Colonic mucosa (tissue), 4 donors: ENCODE measurements at places on chromosomes 3 and 15. TPM values are rescaled to one million over a fixed set of nuclear protein-coding genes. Genes with fewer than 3 reads are reported as not detected.

The GOLGA6D gene
- total RNA-seq, result not detected

The BHLHE40 gene
- total RNA-seq, result 66.0 TPM

The PLXNA1 gene
- 19.3 TPM for total RNA-seq

The A4GNT gene
- not detected for total RNA-seq

- DNase-seq, result no peak
Measured at GRCh38 chr15:91548549-91548948, 305.0 kb upstream of the SLCO3A1 start.

DNA sequence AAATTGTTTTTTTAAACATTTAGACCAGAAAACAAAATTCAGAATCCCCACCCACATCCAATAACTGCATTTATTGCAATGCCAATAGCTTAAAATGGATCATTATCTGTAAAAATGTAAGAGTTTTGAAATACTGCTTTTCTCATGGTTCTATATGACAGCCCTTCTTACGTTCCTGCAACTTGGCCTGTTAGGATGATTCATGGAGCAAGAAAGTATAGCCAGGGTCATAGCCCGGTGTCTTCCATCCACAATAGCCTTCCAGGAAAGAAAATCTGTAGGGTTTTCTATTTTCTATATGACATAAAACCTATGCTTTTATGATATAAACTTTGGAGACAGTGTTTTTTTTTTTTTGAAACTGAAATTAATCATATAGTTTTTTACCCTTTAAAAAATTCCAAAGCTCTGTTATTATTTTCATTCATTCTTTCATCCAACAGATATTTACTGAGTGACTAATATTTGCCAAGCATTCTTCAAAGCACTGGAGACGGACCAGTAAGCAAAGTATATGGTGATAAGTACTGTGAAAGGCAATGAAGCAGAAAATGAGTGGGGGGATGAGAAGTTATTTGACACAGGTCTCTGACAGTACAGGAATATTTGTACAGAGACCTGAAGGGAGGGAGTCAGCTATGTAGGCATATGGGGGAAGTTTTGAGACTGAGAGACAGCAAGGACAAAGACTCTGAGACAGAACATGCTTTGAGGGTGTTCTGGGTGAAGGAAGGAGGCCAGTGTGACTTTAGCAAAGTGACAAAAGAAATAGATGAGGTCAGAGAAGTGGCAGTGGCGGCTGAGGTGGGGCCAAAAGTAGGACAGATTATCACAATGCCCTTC lies 29.0 kb upstream of the SLC2A2 start:
- no peak for DNase-seq

DNA sequence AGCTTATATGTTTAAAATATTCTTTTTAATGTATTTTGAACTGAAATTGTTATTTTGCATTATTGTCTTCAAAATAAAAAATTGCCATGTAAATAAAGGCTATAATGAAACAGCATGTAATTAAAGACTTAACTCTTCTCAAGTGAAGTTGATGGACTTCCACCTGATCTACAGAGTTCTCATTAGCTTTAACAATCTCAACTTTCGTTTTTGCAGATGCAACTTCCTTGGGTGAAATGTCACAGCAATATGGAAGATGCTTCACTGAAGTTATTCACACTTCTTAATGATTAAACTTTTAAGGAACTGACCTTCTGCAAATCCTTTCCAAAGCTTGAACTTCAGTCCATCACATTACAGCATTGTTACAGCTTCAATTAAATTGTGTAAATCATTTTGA lies 63.6 kb downstream of the OSTN start:
- no peak for DNase-seq

DNA sequence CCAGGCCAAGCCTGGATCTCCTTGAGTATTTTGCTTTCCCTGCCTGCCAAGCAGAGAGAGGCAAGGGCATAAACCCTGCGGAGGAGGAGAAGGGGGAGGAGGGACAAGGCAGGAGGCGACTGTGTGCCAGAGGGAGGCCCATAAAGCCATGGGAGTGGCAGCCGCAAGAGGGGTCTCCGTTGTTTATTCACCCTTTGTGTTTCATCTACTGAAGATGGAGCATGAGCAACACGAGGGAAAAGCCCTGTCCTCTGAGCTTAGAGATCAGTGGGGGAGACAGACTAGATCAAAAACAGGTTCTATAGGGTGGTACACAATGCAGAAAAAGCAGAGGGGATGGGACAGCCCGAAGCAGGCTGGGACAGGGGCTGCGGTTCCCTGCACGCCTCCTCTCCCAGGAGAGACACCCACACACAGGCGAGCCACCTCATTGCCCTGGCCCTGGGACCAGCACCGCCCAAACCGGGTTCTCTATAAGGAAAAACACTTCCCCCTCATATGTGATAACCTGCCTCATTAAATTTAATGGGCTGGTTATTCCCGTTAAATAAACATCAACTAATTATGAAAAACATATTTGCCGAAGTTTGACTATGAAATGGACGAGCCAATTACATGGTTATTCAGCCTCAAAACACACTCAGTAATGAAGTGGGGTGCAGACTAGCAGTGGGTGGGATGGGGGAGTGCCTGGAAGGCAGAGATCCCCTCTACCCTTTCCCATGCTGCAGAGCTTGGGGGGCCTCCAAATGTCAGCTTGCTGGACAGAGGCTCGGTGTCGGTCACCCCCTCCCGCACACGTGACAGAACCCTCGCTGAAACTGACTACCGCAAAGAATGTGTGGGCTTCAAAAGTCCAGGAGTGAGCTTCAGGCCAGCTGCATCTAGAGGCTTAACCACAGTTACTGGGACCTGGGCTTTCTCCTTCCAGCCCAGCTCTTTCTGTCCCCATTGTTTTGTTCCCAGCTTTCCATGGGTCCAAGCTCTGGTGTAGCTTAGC lies 14.2 kb upstream of the PLXNA1 start:
- no peak for DNase-seq

- DNase-seq, result no peak
Measured at GRCh38 chr3:4584456-4585249, 91.5 kb downstream of the ITPR1 start.
